ENCODE measurements at places on chromosomes 6 and 20. TPM values are rescaled to one million over a fixed set of nuclear protein-coding genes. Genes with fewer than 3 reads are reported as not detected.

Gene LRRC73
- not detected for total RNA-seq

Gene CDK19
- 7.6 TPM for total RNA-seq

Gene BTBD9
- total RNA-seq = 5.4 TPM

Gene C6orf52
- not detected for total RNA-seq

Gene GLP1R
- total RNA-seq = not detected

Gene DEFB132
- 0.08 TPM for total RNA-seq

Gene ZBP1
- 0.14 TPM for total RNA-seq

Gene DNAAF9
- 3.0 TPM for total RNA-seq

Gene OSTM1
- 33.3 TPM for total RNA-seq

Gene LTB
- 0.67 TPM for total RNA-seq

Gene ERVFRD-1
- not detected for total RNA-seq

Gene PTK7
- 10.5 TPM for total RNA-seq

Gene PNPLA1
- total RNA-seq = 0.14 TPM

Gene TRIM10
- total RNA-seq = 0.75 TPM

Gene CRISP3
- total RNA-seq = 0.08 TPM

Gene FOXQ1
- total RNA-seq = 1.1 TPM

Gene COL21A1
- total RNA-seq = 1.3 TPM

Gene HTR1E
- not detected for total RNA-seq

Gene GPX5
- not detected for total RNA-seq

Gene TFAP2A
- 0.08 TPM for total RNA-seq

Gene AGPAT1
- total RNA-seq = 14.7 TPM

Gene CALHM4
- not detected for total RNA-seq

Gene CST5
- total RNA-seq = not detected

Gene ABCC10
- total RNA-seq = 10.6 TPM

Gene HLA-DQA1
- 8.5 TPM for total RNA-seq

Gene ECT2L
- not detected for total RNA-seq

Gene CD93
- 15.0 TPM for total RNA-seq

Measured in liver (tissue), 10 donors.